ENCODE measurements at places on chromosomes 2 and 18.
A peak's percentile ranks its signal among the peaks of the same experiment; 100 is the strongest.

GRCh38 chr2:42881732-42882131, 89.3 kb upstream of the HAAO start:
- DNase-seq, result no peak

- DNase-seq, result no peak
Measured at GRCh38 chr2:66548422-66548821, 113.5 kb downstream of the MEIS1 start.

DNA sequence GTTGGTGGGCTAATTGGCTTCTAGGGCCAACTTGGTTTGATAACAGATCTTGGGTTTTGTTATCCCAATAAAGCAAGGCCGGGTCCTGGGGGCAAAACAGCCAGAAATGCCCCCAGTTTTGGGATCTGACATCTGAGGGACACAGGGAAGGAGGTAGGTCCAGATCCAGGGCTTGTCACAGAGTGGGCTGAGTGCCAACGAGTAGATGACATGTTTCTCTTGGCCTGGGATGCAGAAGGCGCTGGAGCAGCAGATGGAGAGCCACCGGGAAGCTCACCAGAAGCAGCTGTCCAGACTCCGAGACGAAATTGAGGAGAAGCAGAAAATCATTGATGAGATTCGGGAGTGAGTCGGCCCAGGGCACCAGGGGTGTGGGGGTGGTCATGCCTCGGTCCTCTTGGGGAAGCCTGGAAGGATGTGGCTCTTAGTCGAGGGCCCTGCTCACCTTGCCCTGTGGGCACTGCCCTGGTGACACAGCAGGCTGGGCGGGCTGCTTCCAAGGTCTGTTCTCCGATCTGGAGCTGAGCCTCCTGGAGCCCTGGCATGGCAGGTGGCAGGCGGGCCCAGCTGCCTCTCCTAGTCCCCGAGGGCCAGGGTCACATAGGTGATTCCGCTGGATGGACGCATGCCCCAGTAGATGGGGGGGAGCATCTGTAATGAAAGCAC, 40.2 kb upstream of the LYPD6B start:
- DNase-seq, result no peak

GRCh38 chr2:85106489-85107180, 26.6 kb upstream of the TCF7L1 start:
- peak; percentile 36 for DNase-seq

- DNase-seq, result no peak
Measured at GRCh38 chr2:18117592-18117991, 239.1 kb downstream of the KCNS3 start.

- DNase-seq, result no peak
Measured at GRCh38 chr2:6764968-6765723, 100.6 kb downstream of the CMPK2 start.

- DNase-seq, result no peak
Measured at GRCh38 chr2:133812826-133813617, 244.8 kb upstream of the NCKAP5 start.

DNA sequence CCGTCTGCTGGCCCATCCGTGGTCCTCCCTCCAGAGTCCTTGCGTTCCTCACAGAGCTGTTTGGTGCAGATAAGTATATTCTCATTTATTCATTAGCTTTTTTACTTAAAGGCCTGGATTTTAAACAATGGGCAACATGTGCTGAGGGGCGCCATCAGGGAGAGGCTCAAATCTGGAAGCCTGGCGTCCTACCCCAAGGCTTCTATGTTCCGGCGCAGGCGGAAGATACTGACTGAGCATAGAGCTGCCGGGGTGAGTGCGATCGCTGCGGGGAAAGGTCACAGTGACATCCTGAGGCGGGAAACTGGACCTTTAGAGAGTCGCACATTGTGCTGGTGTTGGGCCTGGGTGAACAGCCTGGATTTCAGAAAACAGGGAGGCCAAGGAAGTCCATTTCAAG, 130.6 kb upstream of the PXDN start:
- no peak for DNase-seq

- DNase-seq, result no peak
Measured at GRCh38 chr18:52682260-52682659, 342.3 kb downstream of the DCC start.

DNA sequence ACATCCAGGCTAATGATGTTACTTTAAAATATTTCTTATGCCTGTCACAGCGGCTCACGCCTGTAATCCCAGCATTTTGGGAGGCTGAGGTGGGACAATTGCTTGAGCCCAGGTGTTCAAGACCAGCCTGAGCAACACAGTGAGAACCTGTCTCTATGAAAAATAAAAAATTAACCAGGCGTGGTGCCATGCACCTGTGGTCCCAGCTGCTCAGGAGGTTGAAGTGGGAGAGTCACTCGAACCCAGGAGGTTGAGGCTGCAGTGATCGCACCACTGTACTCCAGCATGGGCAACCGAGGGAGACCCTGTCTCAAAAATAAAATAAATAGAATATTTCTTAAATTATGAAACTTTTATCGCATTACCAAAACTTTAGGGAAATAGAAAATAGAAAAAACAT, 28.1 kb upstream of the ACTR3 start:
- DNase-seq, result no peak

GRCh38 chr2:194616334-194616733, 1040.7 kb upstream of the SLC39A10 start:
- DNase-seq, result peak; percentile 1

- no peak for DNase-seq
Measured at GRCh38 chr2:158740127-158740526, 55.0 kb upstream of the DAPL1 start.

- no peak for DNase-seq
Measured at GRCh38 chr2:122179492-122180165, 424.2 kb downstream of the TSN start.

DNA sequence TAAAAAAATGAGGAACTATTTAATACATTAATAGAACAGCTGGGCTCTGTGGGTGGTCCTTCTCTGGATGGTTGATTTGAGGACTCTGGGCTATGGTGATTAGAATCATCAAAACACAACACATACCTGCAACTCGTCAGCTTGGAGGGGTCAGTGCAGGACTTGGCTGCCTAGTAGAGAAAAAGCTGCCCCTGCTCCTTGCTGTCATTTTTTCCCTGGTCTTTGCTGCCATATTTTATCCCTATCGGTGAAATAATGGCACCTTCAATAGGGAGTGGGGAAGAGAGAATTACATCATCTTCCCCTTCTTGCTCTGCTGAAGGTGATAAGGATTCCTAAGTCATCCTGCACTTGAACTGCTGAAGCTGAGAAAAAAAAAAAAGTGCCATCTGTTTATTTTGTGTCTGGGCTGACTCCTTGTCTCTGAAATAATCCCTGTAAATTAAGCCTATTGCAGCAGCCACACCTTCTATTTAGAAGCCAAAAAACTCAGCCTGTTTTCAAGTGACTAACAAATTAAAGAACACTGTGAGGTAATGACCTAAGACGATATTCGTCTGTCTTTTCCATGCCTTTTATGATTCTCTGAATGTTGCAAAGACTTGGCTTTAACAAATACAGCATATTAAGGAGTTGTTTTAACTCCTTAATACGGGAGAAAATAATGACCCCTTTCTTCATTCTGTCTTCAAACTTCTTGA, 89.3 kb downstream of the ACVR1 start:
- DNase-seq, result no peak

DNA sequence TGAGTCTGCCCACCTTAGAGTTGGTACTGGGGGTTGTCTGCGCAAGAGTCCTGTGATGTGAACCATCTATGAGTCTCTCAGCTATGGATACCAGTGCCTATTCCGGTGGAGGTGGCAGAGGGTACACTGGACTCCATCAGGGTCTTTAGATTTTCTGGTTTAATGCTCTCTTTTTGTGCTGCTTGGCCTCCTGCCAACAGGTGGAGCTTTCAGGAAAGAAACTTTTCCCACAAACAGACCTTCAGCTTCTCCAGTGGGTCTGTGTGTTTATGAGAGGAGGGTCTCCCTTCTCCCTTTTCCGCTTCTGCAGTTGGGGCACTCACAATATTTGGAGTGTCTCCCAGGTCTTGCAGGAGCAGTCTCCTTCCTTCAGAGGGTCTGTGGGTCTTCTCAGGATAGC, 1721.9 kb upstream of the SLC39A10 start:
- no peak for DNase-seq

DNA sequence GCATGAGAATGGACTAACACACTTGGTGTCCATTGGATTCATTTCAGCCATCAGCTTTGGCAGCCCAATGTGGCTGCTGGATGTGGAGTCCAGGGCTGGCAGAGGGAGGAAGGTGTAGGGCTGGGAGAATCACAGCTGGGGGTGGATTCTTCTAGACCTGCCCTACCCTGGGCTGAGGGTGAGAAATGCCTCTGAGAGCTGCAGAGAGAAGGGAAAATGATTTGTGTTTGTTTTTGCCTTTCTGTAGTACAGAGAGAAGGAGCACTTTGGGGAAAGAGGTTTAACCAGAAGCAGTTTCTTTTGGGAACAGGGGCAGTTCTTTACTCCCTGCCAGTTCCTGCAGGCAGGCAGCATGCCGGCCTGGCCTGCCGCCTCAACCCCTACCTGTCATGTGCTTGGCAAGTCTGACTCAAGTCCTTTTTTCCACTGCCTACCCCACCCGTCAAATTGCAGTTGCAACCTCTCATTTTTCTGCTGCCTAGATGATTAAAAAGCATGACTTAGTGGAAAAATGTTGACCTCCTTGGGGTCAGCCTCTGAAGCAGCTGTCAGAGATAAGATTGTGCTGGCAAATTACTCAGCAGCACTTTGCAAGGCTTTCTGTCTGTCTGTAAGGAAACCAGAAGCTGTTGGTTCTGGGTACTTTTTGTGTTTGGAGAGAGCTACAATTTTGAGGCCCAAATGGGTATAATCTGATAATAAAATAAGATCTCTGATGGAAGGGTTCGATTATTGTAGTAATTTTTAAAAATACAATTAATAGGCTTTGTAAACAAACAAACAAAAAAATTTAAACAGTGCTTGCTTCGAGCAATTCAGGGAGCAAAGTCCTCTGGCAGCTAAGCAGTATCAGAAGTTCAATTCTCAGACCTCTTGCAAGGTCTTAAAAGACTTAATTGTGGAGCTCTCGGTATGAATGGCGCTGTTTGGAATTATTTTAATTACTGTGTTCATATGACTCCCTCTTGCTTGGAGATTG, 21.7 kb downstream of the LBH start:
- peak; percentile 76 for DNase-seq

DNA sequence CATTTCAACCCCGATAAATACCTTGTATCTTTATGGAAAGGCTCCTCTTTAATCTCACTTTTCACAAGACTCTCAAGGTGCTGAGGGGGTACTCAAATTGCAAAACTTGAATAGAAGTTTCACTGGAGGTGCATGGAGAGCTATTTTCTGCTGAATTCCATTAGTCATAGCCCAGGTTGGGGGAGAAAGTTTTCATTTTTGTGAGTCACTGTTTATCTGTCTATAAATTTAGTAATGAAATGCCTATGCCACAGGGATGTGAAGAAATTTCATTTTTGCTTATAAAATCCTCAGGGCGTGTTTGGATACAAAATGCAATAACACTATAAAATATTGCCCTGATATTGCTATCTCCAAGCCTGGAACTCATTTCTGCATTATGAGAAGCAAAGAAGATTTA, 346.3 kb downstream of the LRATD1 start:
- DNase-seq, result no peak

- DNase-seq, result peak; percentile 50
Measured at GRCh38 chr18:13191779-13192178, 26.8 kb upstream of the LDLRAD4 start.
